Lower leg skin (tissue), 4 donors: ENCODE measurements at places on chromosomes 4 and X.

- no peak for DNase-seq
Observed at GRCh38 chrX:120021927-120022326, 55.6 kb downstream of the RHOXF2B start.

DNA sequence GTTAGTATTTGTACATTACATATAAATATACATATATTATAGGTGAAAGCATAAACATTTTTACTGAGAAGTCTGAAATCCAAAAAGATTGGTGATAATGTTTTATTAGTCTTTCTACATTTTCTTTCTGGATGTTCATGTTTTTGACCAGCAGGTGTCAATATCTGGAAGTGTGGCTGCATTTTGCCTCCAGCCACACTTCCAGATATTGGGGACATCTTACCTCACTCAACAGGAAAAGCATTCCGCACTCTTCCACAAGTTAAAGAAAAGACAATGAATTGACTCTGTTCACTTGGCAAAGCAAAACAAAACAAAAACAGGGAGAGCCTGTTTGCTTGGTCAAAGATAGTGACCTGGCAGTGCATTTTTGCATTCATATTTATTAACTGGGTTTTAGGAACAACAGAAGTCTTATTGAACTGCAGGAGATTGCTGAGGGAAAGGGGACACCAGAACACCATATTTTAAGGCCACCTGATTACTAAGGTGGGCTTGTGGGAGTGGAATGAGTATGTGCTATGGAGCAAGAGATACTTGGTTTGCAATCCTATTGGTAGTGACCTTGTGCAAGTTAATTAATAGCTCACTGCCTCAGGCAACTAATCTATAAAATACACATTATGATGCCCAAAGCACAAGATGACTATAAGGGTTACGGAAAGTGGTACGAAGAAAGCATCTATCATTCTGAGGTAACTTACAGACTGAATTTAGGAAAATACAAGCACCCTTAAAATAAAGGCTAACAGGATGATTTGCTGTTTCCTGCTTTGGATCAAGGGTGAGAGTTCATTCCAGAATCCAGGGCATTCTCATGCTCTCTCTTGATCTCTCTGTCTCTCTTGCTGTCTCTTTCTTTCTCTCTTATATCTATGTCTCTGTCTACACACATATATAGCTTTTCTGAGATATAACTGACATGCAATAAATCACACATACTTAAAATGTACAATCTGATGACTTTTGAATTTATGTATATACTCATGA lies 389.9 kb upstream of the EMCN start:
- no peak for DNase-seq

- DNase-seq: no peak
Observed at GRCh38 chrX:140709421-140709846, at the start of gene LINC00632. TSS of gene LINC00632 (plus strand) at chrX:140709759.

GRCh38 chr4:95092766-95093165 lies 335.0 kb downstream of the BMPR1B start:
- DNase-seq: no peak

DNA sequence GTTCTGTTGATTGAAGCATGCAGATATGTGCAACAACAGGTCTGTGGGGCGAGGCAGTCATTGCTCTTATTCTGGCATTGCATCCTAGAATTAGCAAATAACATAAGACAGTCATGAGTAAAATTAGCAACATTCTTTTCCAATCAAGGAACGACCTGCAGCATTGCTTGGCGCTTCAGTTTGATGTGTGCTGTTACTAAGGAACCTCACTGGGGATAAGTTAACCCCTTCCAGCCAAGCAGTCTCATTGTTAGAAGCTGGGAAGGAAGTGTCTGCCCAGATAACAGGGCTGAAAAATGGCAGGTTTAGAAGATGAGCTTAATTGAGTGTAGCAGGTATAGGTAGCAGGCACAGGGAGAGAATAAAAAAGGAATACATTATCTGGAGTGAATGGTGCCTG lies 55.4 kb downstream of the RBM46 start:
- no peak for DNase-seq

DNA sequence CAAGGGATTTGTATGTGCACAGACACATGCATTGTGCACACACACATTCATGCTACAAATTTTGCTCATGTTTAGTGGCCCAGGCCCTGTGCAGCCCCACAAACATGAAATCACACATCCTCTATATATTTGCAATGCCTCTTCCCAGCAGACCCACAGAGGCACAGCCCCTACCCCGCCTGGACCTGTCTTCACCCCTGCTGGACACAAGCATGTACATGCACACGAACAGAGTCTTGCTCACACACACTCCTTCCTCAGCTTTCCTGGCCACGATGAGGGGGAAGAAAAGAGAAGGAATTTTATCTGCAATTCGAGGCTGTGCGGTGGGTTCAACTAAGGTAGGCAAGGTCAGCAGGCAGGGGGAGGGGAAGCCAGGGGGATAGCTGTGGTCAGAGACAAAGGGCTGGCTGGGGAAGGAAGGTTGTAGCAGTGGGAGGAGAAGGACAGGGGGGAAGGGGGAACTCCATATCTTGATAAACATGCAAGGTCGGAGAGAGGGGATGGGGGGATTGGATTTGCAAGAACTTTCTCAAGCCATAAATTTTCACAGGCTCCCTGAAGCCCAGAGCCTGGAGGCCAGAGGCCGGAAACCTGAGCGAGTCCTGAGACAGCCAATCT lies 156.4 kb downstream of the EFNB1 start:
- no peak for DNase-seq

- no peak for DNase-seq
Observed at GRCh38 chr4:48813964-48814363, 16.9 kb upstream of the OCIAD1 start.

DNA sequence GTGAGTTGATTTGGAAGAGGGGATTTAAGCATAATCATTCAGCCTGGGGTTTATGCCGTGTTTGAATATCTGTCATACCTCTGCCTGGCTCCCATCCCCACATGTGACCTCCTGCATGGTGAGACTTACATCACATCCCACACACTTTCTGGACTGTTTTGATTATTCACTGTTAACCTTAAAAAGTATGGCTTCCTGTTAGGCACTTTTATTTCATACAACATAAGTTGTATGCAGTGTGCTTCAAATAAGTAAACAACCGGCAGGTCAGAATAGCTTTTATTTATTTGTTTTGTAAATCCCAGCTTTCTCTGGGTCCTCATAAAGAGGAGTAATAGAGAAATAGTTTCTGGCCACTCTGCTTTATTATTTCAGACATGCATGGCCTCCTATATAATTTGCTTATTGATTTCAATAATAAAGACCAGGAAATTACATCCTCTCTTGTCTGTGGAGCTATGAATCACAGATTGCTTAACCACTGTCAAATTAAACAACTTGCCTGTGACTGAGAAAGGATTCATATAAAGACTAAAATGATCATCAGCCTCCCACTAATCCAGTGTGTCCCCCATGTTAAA lies 376.8 kb upstream of the ZFP42 start:
- DNase-seq: no peak

- DNase-seq: no peak
Observed at GRCh38 chr4:74612837-74613236, 167.9 kb downstream of the AREG start.

DNA sequence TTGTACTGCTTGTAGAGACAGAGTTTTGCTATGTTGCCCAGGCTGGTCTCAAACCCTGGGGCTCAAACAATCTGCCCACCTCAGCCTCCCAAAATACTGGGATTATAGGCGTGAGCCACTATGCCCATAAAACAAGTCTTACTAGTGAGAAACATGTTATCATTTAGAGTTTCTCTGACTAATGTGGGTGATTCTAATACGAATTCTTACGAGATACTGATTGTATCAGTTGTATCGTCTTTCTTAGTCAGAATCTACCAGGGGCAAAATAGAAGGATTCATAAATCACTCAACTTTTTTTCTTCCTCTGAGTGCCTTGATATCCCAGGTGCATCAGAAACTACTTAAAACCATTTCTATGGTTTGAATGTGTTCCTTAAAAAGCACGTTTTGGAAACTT lies 14.4 kb upstream of the NMU start:
- DNase-seq: no peak

DNA sequence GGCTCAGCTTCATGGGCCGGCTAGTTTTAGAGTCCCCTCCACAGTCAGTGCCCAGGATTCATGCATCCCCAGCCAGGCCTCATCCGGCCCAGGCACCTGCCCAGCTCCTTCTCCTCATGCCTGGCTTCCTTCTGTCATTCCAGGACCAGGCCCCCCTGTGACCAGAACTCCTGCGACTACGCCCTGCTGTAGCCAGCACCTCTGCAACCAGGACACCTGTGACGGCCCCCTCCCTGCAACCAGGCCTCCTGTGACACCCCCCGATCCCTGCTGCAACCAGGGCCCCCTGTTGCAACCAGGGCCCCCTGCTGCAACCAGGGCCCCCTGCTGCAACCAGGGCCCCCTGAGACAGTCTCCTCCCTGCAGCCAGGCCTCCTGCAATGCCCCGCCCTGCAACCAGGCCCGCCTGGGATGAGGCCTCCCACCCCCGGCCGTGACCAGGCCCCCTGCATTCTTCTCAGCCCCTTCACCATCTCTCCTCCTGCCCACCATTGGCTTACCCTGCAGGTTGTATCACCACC lies 46.8 kb downstream of the HTRA3 start:
- peak; percentile 12 for DNase-seq

- DNase-seq: no peak
Observed at GRCh38 chr4:71689822-71690221, 94.1 kb downstream of the GC start.

DNA sequence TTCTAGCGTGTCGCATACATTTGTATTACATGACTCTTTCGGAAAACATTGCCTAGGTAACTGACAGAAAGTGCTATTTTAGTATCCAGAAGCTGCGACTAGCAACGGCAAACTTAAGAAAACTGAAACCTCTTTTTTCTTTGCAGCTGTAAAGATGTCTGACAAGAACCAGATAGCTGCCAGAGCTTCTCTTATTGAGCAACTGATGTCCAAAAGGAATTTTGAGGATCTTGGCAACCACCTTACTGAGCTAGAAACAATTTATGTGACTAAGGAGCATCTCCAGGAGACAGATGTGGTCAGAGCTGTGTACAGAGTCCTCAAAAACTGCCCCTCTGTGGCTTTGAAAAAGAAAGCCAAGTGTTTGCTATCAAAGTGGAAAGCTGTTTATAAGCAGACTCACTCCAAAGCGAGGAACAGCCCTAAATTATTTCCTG lies 9.4 kb downstream of the TCEANC start:
- no peak for DNase-seq
